ENCODE measurements at places on chromosomes 3 and 15.

DNA sequence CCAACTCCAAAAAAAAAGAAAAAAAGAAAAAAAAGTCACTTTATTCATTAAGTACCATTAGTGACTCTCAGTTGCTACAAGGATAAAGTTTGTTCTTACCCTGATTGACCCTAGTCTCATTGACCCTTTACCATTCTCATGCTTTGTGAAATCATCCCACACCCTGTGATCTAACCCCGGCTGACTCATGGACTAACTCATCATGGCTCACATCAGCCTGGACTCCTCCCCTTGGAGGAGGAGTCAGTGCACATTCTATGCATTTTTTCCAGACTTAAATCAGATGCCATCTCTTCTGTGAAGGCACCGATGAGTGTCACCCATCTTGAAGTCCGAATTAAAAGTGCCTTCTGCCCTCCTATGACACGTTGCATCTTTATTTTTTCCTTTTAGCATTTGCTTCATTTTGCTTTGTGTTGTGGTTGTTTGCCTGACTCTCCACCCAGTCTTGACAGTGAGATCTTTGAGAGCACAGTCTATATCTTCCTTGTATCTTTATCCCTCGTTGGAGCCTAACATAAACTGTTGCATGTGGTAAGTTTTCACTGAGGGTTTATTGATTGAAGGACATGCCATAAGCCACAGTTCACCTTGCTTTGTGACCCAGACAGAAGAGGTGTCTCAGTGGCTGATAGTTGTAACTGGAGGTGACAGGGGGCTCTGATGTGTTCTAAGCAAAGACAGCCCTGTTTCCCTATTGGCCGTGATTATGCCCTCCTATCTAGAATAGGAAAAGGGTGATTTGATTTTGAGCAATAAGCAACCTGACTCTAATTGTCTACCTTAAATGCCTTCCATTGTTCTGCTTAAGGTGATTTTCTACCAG, 72.1 kb downstream of the IL1RAP start:
- peak; percentile 75 for DNase-seq

GRCh38 chr15:25789616-25789999, 73.5 kb downstream of the ATP10A start:
- DNase-seq: no peak

GRCh38 chr3:152718810-152719209, 116.1 kb upstream of the P2RY1 start:
- DNase-seq: no peak

GRCh38 chr15:31256378-31257265, 70.0 kb upstream of the KLF13 start:
- DNase-seq: no peak

All from stimulated activated CD4-positive, alpha-beta T cell treated with anti-CD3 and anti-CD28 coated beads, Interleukin-1b, Interleukin-23, amount 100 ng/mL, for 48 hours (primary cell).